ENCODE measurements at places on chromosomes 4 and X.

DNA sequence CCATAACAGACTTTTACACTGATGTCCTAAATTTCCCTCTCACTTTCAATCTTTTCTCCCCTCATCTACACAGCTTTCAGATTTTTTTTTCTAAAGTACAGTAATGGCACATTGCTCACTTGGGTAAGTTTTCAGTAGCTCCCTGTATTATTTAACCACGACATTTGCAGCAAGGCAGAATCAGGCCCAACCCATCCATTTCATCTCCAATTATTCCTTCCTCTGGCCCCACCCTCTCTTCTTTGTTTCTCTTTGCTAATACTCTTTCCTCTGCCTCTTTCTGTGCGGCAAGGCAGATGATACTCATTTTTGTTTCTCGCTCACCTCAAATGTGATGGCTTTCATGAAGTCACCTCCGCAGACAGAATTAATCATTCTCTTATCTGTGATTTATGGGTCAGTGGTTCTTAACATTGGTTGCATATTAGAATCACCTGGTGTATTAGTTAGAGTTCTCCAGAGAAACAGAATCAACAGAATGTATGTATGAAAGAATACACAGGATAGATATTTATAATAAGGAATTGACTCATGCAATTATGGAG lies 43.4 kb upstream of the GATB start:
- no peak for DNase-seq

- no peak for DNase-seq
Observed at GRCh38 chr4:119093042-119093827, 42.4 kb upstream of the MYOZ2 start.

DNA sequence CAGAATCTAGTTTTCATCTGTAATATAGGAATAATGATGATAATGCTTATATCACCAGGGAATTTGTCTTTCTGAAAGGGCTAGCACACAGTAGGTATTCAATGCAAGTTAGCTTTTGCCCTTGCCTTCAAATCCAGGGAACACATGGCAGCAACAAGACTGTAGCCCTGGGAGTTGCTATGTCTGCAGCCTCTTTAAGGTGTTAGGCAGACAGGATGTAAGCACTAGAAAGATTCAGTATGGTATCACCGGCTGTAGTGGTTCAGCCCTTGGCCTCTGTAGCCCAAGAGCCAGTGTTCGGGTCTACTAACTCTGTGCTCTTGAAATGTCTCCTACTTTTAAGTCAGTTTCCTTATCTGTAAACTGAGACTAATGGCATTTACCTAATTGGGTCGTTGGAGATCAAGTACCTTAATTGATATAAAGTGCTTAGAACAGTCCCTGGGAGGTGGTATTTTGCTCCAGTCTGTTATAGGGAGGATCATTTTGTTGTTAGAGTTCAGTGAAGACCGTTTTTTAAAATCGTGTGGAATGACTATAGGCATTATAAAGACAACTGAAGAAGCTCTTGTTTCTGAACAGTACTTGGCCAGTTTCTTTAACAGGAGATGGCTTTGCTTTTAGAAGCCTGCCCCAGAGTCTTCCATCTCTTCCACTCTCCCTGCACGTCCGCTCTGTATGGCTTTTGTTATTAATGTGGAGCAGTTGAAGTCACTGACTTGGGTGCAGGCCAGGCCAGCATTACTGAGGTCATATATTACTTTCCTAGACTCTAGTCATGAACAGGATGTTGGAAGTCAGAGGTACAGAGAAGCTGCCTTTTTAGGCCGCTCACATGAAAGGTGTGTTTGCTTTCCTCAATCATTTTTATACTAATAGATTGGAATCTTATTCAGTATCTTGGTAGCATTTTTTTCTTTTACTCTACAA lies 44.8 kb downstream of the GAB1 start:
- peak; percentile 72 for DNase-seq

DNA sequence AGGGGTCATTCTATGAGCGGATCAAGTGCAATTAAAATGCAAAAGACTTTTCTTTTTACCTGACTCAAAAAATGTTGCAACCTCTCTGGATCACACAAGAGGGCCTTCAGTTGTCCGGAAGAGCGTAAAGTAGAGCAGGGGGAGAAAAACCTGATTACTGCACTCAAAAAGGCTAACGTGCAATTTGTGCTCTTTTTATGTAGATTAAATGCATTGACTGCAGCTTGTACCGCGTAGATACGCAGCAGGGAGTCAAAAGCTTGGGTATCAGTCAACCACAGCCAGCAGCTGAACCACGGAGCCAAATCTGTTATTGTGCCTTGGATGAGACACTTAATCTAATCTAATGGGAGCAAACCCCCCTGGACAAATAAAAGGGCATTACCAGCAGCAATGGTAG lies 107.3 kb upstream of the RAI2 start:
- no peak for DNase-seq

GRCh38 chr4:25633541-25633940 lies 22.1 kb upstream of the SLC34A2 start:
- DNase-seq, result no peak

DNA sequence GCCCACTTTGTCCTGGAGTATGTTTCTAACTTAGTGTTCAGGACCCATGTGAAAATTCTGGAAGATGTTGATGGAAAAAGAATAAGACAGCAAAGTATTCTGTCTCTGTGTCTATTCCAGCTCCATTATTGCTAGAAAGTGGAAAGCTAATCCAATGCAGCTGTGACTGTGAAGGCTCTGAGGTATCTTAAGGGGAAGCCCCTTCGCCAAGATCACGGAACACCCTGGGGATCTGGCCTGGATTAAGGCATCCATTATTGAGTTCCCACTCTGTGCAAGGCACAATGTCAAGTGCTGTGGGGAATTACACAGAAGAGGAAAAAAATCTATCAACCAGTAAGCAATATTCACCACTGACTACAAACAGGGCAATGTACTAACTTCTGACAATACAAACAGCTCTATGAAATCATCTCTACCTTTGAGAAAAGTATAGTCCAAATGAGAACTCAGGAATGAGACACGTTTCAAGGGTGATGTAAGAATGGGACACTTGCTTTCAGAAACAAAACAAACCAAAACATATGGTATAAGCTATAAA lies 222.1 kb downstream of the LDB2 start:
- DNase-seq, result no peak

- DNase-seq, result no peak
Observed at GRCh38 chr4:3825530-3825929, 59.3 kb downstream of the ADRA2C start.

DNA sequence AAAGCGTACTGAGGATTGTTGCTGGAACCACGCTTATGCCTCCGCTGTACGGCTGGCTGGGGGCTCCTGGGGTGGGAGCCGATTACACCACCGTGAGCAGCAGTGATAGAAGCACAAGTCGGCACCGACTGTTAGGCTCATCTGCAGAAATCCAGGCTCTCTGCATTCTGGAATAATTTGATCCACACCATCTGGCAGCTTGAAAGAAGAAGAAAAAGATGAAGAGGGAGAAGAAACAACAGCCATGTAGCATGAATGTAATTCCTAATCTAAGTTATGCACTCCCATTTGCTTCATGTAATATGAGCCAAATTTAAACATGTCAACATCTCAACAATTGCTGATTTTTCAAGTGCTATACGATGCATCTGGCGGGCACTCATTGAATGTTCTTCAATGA lies 84.6 kb upstream of the DHX15 start:
- no peak for DNase-seq

- DNase-seq, result no peak
Observed at GRCh38 chr4:27022963-27023362, 162.3 kb downstream of the STIM2 start.

GRCh38 chr4:52660643-52661042 lies 1.5 kb upstream of the USP46 start:
- no peak for DNase-seq
